Forelimb muscle (tissue), 1 donor: ENCODE measurements at places on chromosomes 2 and 18.

DNA sequence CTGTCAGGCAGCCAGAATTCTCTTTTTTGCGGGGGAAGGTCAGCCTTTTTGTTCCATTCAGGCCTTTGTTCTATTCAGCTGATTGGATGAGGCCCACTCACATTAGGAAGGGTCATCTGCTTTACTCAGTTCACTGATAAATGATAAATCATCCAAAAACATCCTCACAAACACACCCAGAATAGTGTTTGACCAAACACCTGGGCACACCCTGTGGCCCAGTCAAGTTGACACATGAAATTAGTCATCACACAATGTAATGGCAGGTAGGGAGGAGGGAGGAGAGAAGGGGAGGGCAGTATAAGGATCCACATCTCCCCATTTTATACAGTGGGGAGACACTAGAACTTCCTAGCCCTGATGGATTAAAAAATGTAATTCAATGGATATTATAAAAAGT lies 8.3 kb upstream of the RMC1 start:
- DNase-seq: no peak

DNA sequence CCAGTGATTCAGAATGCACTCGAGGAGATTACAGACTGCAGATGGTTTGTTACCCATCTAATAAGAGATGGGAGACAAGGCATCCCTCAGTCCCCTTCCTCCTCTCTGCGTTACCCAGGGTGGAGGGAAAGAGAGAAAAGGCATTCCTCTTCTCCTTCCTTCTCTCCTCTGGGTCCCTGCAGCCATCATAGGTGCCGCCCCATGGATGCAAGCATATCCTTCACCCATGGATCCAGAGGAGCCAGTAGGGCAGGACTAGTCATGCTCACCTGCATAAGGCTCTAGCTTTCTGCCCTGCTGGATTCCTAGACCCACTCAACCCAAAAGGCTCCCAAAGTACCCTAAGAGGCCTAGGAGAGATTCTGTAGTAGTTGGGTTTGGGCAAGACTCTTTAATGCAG lies 20.4 kb downstream of the CMPK2 start:
- no peak for DNase-seq

DNA sequence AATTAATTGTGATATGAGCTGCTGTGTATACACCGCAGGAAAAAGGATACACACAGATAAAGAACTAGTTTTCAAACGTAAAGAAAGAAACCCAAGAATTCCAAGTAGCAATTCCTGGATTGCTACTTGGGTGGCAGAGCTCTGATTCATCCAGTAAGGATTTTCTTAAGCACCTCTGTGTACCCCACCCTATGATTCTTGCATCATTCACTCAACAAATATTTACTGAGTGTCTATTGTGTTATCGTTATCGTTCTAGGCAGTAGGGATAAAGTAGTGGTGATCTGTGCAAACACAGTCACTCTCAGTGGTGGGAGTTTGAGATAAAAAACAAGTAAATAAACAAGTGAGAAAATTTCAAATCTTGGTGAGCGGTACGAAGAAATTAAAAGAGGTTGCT lies 4.9 kb upstream of the TMEM200C start:
- DNase-seq: no peak

DNA sequence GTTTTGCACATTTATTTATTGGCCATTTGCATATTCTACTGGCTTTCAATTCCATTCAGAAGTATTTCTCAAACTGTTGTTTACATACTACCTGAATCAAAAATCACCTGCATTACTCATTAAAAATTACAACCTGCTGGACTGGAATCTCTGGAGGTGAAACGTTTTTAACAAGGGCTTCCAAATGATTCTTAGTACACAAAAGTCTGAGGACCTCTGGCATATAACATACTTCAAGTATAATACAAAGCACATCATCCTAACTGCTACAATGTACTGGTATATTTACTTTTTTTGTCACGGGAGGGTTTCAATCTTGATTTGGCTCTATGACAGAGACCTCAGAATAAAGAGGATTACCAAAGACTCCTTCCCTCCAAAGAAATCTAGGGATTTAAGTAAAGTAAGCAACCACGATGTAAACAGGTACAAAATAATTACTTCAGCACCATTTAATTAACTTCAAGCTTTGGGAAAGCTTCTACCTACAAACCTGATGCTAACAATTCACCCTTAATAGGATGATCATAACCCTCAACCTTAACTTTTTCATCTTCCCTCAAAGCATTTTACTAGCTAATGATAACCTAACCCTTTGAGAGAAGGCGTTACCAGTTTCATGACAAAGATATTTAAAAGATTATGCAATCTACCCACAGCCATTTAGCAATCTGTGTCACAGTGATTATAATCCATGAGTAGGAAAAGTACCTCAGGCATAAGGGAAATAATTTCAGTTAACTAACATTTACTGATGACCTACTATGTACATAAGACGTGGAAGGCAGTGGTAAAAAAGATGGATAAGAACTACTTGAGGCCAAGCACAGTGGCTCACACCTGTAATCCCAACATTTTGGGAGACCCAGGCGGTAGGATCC lies 24.7 kb downstream of the ATAD2B start:
- DNase-seq: no peak

- DNase-seq: no peak
Measured at GRCh38 chr2:40087434-40087833, 308.4 kb upstream of the THUMPD2 start.

DNA sequence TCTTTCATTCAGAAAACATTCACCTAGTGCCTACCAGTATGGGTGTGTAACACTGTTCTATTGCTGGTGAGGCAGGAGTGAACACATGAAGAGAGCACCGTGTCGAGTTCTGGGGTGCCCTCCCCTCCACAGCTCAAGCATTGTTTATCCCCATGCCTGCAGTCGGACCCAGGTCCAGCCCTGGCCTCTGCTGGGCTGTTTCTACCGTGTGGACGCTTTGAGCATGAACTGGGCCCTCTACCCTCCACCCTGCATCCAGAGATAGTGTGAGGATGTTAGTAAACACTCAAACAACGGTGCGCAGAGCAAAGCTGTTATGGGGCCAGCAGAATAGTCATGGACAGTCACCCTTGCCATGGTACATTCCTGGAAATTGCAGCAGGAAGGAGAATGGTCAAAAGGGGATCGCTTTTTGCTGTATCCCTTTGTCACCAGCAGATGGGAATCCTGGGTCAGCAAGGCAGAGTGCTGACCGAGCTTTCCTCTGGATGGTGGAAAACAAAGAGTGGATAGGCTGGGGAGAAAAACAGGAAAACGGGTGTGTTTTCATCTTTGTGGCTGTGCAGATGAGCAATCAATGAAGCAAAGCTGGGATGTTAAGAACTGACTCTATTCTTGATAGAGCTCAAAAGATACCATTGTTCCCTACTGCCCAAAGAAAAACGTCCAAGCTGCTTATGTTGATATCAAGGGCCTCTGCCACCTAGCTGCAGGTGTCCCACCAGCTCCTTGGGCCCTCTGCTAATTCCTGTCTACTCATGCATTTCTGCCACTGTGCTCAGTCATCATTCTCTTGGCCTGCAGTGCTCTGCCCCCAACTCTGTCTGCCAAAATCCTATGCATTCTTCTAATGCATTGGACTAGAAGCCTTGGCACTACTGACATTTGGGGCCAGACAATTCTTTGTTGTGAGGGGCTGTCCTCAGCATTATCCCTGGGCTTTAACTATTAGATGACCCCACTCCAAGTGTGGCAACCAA lies 38.7 kb downstream of the REEP1 start:
- no peak for DNase-seq

- DNase-seq: no peak
Measured at GRCh38 chr18:57249883-57250282, 102.5 kb upstream of the ST8SIA3 start.

GRCh38 chr2:101041413-101041812 lies 39.3 kb downstream of the RPL31 start:
- DNase-seq: no peak

DNA sequence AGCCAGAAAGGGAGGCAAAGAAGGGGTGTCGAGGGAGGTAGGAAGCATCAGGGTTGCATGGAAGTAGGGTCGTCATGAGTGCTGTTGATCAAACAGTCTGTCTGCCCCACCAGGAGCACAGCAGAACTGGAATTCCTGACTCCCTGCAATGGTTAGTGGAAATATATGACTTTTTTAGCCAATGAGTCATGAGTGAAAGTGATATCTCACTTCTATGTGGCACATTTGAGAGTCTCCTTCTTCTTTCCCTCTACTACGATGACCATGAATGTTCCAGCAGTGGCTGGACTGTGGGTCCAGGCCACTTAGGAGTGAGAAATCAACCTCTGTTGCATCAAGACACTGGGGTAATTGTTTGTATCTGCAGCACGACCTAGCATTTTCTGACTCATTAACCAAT lies 199.5 kb downstream of the TTC32 start:
- no peak for DNase-seq

DNA sequence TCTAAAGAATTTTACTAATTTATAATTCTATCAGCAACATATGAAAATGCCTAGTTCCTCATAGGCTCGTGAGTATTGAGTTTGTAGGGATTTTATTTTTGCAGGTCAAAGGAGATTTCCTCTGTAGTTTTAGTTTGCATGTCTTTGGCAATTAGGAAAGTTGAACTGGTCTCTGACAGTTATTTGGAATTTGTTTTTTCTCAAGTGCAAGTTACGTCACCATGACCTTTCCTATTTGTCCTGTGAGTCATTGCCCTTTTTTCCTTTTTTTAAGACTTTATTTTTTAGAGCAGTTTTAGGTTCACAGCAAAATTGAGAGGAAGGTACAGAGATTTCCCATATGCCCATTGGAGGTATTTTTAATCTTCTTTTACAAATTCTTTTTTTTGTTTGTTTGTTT lies 29.0 kb downstream of the RAMP1 start:
- DNase-seq: no peak

GRCh38 chr2:129167456-129167855 lies 812.0 kb upstream of the RAB6C start:
- no peak for DNase-seq

- DNase-seq: no peak
Measured at GRCh38 chr18:77032181-77032701, 100.3 kb downstream of the MBP start.

GRCh38 chr2:119753041-119753929 lies 6.4 kb upstream of the PTPN4 start:
- no peak for DNase-seq

DNA sequence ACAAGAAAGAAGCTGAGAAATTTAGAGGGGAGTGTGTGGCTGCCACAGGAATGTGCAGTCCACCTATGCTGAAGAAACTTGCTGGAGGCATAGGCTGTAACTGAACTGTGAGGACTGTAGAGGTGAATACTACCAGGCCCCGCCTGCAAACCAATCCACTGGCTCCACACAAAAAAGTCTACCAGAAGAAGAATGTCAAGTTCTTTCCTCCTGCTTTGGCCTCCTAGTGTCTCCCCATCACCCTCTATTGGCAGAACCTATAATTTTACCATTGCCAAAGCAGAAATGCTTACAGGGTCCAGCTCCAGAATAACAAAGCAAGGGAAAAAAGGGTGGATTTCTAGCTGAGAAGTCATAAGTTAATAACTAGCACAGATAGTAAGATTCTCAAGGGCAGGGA lies 5.9 kb upstream of the ATP5MC3 start:
- DNase-seq: no peak
